CD4-positive, alpha-beta T cell treated with Interleukin-4 for 1 hour (primary cell): ENCODE measurements at places on chromosomes 5 and 9.

DNA sequence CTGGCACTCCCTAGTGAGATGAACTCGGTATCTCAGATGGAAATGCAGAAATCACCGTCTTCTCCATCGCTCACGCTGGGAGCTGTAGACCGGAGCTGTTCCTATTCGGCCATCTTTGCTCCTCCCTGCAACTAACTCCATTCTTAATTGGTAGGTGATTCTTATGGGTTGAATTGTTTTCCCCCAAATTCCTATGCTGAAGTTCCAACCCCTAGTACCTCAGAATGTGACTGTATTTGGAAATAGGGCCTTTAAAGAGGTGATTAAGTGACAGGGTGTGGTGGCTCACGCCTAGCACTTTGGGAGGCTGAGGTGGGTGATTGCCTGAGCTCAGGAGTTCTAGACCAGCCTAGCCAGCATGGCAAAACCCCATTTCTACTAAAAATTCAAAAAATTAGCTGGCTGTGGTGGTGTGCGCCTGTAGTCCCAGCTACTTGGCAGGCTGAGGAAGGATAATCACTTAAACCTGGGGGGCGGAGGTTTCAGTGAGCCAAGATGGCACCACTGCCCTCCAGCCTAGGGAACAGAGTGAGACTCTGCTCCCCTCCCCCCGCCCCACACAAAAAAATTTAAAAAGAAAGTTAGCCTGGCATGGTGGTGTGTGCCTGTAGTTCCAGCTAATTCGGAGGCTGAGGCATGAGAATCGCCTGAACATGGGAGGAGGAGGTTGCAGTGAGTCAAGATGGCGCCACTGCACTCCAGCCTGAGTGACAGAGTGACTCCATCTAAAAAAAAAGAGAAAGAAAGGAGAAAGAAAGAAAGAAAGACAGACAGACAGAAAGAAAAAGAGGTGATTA lies 25.2 kb upstream of the FOCAD start:
- DNase-seq = no peak

GRCh38 chr5:67222243-67223025 lies 25.8 kb upstream of the CD180 start:
- DNase-seq = no peak

GRCh38 chr5:115189866-115190265 lies 20.2 kb upstream of the TRIM36 start:
- no peak for DNase-seq

GRCh38 chr9:101999441-101999840 lies 261.0 kb upstream of the GRIN3A start:
- DNase-seq = no peak

GRCh38 chr5:76608833-76609232 lies 14.4 kb downstream of the F2RL2 start:
- DNase-seq = peak; percentile 15

DNA sequence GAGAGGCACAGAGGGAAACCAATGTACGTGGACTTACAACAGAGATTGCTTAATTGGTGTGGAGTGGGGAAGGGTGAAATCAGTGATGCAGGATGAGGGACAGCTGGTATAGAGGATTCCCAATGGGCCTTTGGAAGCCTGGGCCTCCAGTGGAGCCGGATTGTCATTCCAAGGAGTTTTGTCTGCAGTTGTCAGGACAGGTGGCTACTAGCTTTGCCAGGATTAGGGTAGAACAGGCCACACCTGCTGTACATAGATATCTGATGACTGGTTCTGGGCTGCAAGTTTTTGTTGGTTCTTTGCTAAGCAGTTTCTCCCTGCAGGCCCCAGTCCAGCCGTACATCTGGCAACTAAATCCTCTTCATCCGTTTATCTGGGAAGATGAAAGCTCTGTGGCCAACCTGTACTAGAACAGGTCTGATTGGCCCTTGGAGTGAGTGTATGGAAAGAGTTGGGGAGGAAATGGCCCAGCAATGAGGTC lies 4.2 kb downstream of the SKP2 start:
- DNase-seq = no peak

DNA sequence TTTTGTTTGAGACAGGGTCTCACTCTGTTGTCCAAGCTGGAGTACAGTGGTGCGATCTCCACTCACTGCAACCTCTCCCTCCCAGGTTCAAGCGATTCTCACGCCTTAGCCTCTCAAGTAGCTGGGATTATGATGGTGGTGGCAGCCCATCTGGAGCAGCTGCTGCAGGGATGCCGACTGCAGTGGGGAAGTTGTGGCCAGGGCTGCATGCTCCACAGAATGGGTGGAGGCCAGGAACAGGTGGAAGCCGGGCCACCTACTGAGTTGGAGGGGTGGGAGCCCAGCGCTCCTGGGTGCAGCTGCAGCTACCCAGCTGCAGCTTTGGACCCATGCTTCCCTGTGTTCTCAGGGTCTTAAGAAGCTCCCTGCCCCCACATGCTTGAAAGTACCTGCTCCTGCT lies 99.7 kb downstream of the SCAI start:
- no peak for DNase-seq

- peak; percentile 35 for DNase-seq
These were observed 20.1 kb downstream of the DOCK2 start for GRCh38 chr5:169657127-169657526.

GRCh38 chr5:151110992-151111391 lies 30.2 kb upstream of the TNIP1 start:
- DNase-seq = no peak

- no peak for DNase-seq
These were observed 73.0 kb downstream of the PAX5 start for GRCh38 chr9:36961051-36961450.

DNA sequence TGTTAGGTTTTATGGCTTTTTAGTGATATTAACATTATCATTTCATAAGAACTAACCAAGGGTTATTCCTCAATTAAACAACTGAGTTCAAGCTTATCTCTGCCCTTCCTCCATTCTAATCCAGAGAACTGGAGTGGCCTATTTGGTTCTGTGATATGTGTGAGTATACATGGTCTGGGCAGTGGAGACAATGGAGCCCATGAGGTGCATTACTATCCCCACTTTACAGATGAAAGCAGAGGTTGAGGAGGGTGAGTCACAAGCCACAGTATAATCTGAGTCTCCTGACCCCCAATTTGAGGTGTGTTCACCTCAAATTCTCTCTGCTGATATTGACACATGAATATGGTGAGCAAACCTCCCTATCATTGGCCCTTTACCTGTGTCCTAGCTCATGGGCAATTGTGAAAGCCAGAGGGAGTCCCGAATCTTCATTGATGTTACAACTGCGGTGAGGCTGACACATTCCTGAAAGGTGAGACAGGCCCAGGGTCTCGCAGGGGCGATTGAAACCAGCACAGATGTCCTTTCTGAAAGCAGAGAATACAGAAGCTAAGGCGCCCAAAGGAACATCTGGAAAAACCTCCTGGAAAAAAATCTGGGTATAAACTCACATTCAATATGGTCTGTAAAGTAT lies 217.2 kb downstream of the TARS1 start:
- no peak for DNase-seq

DNA sequence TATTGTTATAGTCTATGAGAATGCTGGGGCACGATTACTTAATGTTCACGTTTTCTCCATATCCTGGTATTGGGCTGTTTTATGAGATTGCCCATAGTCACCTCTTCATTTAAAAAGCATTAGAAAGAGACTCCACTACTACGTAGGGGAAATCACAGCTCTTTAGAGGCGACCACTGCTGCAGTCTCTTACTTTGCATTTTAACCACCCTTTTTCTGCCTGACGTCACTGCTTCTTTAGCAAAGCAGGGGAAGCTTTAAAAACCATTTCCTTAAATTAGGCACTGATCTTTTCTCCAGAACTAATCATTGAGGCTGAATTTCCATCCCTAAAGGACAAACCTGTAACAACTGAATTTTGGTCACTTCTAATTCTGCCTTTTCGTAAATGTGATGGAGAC lies 38.9 kb downstream of the ZNF608 start:
- DNase-seq = peak; percentile 32
